ENCODE measurements at places on chromosomes 11 and 22. TPM values are rescaled to one million over a fixed set of nuclear protein-coding genes. Genes with fewer than 3 reads are reported as not detected.
A peak's percentile ranks its signal among the peaks of the same experiment; 100 is the strongest.

The MS4A4E gene
- not detected for total RNA-seq

GRCh38 chr11:18720808-18721560 lies 5.0 kb downstream of the IGSF22 start:
- peak; percentile 72 for DNase-seq

- no peak for DNase-seq
Measured at GRCh38 chr11:111045407-111045803, 200.1 kb upstream of the POU2AF2 start.

The GAS2 gene
- 0.37 TPM for total RNA-seq

GRCh38 chr11:2140411-2141400 lies 1.5 kb upstream of the IGF2 start:
- no peak for DNase-seq

- no peak for DNase-seq
Measured at GRCh38 chr11:235609-235996, 539 bp downstream of the SIRT3 start.

Data from endothelial cell of umbilical vein (primary cell).